Anterior cingulate cortex (tissue), 58 donors: ENCODE measurements at places on chromosomes 16 and 17.

GRCh38 chr16:87326151-87326571, 9.0 kb upstream of the C16orf95 start:
- peak; percentile 24 for DNase-seq

DNA sequence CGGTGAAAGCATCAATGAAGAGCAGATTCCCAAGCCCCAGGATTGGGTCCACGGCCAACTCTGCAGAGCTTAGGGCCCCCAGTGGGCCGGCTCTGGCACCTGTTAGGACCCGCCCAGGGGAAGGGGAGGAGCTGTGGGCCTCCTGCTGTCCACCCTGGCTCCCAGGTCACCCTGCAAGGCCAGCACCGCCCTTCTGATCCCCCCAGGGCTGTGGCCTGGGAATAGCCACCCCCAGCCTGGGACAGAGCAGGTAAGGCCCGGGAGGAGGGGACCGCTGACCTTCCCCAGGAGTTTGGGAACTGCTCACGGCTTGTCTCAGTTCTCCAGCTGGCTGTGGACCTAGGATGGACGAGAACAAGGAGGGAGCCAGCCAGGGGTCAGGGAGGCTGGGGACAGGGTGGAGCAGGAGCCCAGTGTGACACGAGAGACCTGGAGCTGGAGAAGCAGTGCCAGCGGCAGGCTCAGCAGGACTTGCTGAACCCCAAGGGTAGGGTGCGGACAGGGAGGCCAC, 39.3 kb upstream of the SLC38A10 start:
- no peak for DNase-seq

- no peak for DNase-seq
These were observed 56.3 kb upstream of the BRD7 start for GRCh38 chr16:50425044-50425443.

- DNase-seq, result no peak
These were observed at the start of gene CD7 for GRCh38 chr17:82317394-82318168. CD7 (minus strand) TSS chr17:82317608; CDS start chr17:82317495, 113 bp downstream.

GRCh38 chr16:58262592-58262991, 32.2 kb downstream of the PRSS54 start:
- no peak for DNase-seq

DNA sequence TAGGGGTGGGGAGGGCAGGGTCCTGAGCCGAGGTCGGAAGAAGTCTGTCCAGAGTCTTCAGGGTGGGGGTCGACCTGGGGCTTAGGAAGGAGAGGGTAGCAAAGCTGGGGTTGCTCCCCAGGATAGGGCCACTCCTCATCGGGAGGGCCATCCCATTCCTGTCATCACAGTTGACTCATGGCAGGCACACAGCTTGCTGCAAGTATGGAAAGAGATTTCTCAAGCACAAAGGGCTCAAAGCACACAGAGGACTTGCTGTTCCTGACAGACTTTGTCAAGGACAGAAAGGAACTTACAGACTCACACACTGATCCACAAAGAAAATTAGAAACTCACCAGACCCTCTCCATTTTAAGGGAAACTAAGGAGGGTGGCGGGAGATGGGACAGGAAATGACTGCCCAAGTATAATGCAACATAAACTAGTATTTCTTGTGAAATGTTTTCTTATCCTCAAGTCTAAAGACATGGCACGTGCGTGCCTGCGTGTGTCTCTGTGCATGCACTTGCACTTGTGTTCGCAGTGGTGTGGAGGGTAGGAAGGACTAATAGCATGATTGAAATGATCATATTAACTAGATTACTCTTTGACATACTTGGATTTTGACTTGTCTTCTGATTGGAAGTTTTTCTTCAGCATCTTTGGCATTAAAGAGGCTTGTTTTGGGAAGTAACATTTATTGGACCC, 2.4 kb downstream of the AOC2 start:
- no peak for DNase-seq

GRCh38 chr16:22356930-22357634, 17.3 kb downstream of the CDR2 start:
- DNase-seq, result no peak

GRCh38 chr16:11255737-11256660, at the start of gene SOCS1:
SOCS1 (minus strand) TSS chr16:11256204; CDS start chr16:11255478, 726 bp downstream.
- peak; percentile 72 for DNase-seq

- no peak for DNase-seq
These were observed 166.5 kb upstream of the SALL1 start for GRCh38 chr16:51317575-51317974.

- no peak for DNase-seq
These were observed 13.6 kb upstream of the TERF2 start for GRCh38 chr16:69399361-69399760.

- DNase-seq, result no peak
These were observed 8.7 kb downstream of the ENPP7 start for GRCh38 chr17:79739148-79740062.

GRCh38 chr17:21252796-21253645, at the start of gene NATD1:
NATD1 (minus strand) TSS chr17:21253410; CDS start chr17:21253264, 146 bp downstream.
- peak; percentile 82 for DNase-seq

DNA sequence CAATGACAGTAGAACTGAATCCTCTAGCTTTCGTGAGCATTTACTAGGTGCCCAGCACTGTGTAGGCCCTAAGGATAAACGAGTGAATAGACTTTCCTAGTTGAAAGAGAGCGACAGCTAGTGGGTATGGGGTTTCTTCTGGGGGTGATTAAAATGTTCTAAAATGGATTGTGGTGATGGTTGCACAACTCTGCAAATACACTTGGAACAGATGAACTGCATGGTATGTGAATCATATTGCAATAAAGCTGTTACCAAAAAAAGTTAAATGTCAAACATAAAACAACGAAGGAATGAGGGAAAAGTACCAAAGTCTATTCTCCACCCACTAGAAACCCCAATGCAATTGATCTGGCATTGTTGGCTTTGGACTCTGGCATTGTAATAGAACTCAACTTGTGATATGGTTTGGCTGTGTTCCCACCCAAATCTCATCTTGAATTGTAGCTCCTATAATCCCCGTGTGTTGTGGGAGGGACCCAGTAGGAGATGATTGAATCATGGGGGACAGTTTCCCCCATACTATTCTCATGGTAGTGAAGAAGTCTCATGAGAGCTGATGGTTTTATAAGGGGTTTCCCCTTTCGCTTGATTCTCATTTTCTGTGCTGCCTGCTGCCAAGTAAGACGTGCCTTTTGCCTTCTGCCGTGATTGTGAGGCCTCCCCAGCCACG, 70.5 kb downstream of the MARF1 start:
- DNase-seq, result no peak

- no peak for DNase-seq
These were observed 109.0 kb downstream of the USP31 start for GRCh38 chr16:23040246-23040645.

GRCh38 chr17:40565769-40566409, 617 bp upstream of the CCR7 start:
- no peak for DNase-seq

GRCh38 chr16:4593086-4593485, 21.6 kb downstream of the UBALD1 start:
- DNase-seq, result no peak

DNA sequence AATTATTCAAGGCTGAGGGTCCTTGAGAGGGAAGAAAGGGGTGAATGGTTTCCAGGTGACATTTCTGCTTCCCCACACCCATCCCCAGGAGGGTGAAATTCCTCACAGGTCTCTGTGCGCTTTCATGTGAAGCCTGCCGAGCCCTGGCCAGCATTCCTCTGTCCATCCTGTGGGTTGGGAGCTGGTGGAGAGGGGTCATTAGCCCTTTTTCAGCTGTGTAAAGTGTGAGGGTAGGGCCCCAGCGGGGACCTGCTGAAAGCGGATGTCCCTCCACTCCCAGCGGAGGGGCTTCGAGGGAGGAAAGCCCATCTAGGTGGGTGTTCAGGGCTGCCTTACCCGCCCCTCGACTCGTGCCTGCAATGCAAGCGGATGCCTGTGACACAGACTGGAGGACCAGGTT, 53.3 kb upstream of the DLX4 start:
- no peak for DNase-seq

- peak; percentile 76 for DNase-seq
These were observed at the start of gene GGA2 for GRCh38 chr16:23510164-23510914. GGA2 (minus strand) TSS chr16:23510494; CDS start chr16:23510411, 83 bp downstream.

DNA sequence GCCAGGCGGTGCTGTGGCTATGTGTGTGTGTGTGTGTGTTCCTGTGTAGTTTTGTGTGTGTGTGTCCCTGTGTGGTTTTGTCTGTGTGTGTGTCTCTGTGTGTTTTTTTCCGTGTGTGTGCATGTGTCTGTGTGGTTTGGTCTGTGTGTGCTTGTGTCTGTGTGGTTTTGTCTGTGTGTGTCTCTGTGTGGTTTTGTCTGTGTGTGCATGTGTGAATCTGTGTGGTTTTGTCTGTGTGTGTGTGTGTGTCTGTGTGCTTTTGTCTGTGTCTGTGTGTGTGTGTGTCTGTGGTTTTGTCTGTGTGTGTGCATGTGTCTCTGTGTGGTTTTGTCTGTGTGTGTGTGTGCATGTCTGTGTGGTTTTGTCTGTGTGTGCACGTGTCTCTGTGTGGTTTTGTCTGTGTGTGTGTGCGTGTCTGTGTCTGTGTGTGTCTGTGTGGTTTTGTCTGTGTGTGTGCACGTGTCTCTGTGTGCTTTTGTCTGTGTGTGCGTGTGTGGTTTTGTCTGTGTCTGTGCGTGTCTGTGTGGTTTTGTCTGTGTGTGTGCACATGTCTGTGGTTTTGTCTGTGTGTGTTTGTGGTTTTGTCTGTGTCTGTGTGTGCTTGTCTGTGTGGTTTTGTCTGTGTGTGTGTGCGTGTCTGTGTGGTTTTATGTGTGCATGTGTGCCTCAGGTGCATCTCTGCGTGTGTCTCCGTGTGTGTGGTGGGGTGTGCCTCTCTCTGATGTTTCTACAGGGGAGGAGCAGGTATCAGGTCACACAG, 62.3 kb downstream of the ZDHHC7 start:
- no peak for DNase-seq

DNA sequence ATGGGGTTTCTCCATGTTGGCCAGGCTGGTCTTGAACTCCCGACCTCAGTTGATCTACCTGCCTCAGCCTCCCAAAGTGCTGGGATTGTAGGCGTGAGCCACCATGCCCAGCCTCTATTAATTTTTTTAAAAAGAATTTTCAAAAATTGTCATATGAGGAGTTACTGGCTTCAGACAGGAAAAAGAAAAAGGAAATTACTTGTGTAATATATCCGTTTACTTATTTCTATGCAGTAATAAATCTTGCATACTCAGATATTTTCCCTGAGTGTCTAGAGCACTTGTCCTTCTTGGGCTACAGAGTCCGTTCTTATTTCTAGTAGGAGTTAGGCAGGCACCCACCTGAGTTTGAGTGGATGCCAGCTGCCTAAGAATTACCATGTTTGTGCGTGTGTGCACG, 85.8 kb downstream of the VMP1 start:
- DNase-seq, result no peak

- no peak for DNase-seq
These were observed 24.2 kb downstream of the PLCG2 start for GRCh38 chr16:81803332-81803731.

- DNase-seq, result no peak
These were observed 10.5 kb downstream of the OMG start for GRCh38 chr17:31286587-31286986.

GRCh38 chr17:63622574-63623390, 565 bp downstream of the MAP3K3 start:
- DNase-seq, result peak; percentile 53
